ENCODE measurements at places on chromosomes 5 and 9.
A peak's percentile ranks its signal among the peaks of the same experiment; 100 is the strongest.

DNA sequence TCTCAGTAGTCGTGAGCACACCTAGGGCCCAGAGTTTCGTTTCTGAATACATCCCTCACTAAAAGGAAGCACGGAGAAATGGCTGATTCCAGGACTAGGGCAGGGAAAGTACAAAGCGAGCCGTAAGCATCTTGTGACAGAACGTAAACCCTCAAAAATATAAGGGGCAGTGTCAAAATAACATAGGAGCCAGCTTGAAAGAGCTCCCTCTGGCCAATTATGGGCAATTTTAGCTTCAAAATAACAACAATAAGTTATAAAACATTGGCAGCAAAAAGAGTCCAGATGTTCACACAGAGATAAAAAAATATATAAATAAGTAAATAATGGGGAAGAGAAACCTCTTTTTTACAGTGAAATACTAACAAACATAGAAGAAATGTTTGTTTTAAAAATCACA is 18.5 kb upstream of the GLIS3 start:
- DNase-seq: no peak

GRCh38 chr5:35461530-35461929 is 156.1 kb upstream of the SPEF2 start:
- no peak for DNase-seq

- peak; percentile 58 for DNase-seq
Measured at GRCh38 chr5:119327018-119327417, 28.8 kb upstream of the TNFAIP8 start.

- no peak for DNase-seq
Measured at GRCh38 chr5:168833936-168834335, 254.8 kb upstream of the PANK3 start.

DNA sequence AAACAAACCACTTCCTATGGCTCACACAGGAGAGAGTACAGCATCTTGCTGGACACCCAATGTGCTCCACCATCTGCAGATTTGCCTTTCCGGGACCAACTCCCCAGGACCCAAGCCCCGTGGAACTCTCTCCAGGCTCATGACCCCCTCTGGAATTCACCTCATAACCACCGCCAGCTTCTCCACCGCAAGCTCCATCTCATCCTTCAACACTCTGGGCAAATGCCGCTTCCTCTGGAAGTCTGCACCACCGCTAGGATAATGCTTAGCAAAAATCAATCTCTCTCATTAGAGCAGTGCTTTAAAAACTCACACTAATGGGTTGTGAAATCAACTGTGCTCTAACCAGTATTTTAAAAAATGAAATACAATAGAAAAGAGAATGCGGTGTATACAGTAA is 150.0 kb downstream of the COL23A1 start:
- no peak for DNase-seq

DNA sequence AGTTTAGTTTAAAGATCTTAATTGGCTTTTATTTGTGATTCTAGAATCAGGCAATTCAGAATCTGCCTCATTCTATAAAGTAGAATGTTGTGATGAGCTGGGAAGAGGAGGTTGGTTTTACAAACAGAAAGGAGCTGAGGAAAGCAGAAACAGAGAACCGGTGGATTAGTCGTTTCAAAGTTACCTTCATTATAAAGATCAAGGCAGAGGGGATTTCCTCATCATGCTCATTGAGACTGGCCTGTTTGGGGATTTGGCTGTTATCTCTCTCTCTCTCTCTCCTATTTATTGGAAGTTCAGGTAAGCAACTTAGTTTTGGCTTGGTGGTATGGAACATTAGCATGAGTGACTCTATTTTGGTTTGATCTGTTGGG is 134.0 kb downstream of the GCNT1 start:
- DNase-seq: no peak

GRCh38 chr9:83588256-83588655 is 34.7 kb upstream of the IDNK start:
- DNase-seq: no peak

GRCh38 chr5:73447530-73448462 is 781 bp downstream of the FOXD1 start:
- DNase-seq: peak; percentile 47

DNA sequence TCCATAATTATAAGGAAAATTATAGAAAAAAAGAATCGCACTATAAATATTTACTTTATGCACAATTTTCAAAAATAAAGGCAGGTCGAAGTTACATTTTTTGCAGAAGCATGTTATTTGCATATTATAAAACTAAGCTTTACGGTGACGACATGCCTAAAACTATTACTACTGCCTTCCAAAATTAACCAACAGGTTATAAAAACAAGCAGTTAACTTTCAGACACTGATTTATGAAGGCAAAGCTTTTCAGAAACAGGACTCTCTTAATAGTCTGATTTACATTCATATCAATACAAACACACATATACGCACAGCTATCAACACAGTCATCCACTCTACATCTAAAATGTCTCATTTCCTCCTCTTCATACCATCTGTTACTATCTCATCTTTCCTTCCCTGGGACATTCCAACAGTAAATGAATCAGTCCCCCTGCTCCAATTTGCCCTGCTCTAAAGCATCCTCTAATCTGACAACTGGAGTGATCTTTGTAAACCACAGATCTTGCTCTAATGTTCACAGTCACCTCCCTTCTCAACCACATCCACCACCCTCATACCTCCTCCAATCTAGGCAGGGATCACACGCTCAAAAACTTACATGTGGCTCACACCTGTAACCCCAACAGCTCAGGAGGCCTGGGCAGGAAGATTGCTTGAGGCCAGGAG is 21.6 kb downstream of the FBXW11 start:
- DNase-seq: peak; percentile 12

GRCh38 chr9:98607787-98608186 is 100.9 kb downstream of the GABBR2 start:
- DNase-seq: no peak

- DNase-seq: peak; percentile 83
Measured at GRCh38 chr9:75071530-75072122, 16.3 kb downstream of the NMRK1 start.

DNA sequence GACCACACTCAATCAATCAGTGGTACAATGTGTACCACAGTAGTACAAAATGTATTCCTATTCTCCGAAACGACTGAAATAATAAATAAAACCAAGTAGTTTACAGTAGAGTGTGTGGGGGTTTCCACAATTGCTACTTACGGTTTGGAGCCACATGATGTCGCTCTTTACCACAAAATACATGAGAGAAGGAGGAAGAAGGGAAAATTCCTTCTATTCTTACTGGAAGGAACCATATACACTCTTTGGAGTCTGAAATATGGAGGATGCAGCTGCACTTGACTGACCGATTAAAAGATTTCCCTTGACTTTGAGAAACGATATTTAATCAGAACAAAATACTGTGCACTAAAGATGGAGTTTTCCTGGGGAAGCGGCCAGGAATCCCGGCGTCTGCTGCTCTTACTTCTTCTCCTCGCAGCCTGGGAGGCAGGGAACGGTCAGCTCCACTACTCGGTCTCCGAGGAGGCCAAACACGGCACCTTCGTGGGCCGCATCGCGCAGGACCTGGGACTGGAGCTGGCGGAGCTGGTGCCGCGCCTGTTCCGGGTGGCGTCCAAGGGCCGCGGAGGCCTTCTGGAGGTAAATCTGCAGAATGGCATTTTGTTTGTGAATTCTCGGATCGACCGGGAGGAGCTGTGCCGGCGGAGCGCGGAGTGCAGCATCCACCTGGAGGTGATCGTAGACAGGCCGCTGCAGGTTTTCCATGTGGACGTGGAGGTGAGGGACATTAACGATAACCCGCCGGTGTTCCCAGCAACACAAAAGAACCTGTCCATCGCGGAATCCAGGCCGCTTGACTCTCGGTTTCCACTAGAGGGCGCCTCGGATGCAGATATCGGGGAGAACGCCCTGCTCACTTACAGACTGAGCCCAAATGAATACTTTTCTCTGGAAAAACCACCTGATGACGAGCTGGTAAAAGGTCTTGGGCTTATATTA is at the start of gene PCDHA4:
Gene PCDHA4 (plus strand): TSS at position 235 of the 942 bp plus-strand sequence.
- no peak for DNase-seq

DNA sequence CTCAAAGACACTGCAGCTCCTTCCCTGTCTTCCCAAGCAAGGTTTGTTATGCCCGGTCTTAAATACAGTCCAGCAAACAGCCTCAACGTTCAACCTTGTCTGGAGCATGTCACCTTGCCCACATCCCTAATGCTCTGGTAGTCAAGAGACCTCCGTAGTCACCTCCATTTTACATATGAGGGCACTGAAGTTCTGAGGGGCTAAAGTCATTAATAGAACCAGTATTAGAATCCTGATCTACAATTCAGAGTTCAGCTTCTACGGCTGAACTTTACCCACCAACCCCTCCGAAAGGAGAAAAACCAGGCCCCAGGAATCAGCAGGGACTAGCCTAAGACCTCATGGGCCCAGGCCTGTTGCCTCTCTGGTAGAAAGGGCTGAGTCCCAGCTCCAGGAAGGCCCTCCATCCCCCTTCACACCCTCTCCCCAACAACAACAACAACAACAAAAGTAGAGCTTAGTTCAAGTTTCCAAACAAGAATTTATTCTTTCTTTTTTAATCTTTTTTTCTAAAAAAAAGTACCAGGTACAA is 795 bp upstream of the STOML2 start:
- DNase-seq: no peak

- no peak for DNase-seq
Measured at GRCh38 chr9:18106006-18106560, 367.9 kb upstream of the ADAMTSL1 start.

- DNase-seq: no peak
Measured at GRCh38 chr5:39192450-39193160, 26.8 kb downstream of the FYB1 start.

DNA sequence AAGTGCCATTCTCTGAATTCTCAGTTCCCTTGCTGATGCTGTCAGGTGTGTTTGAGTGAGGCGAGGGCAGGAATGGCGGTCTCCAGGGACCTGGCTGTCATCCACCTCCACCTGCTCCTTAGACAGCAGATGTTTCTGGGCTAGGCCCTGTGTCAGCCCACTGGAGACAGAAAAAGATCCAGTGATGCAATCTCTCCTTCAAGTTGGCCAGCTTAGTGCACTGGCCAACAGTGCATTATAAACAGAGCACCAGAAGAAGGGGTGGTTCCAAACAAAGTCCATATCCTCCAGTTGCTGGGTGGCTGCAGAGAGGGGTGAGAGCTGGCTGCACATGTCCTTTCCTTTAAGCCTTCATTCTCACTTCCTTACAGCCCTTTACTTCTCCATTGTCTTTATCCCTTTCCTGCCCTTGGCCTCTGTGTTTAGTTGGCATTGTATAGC is 26.5 kb downstream of the NANS start:
- no peak for DNase-seq

DNA sequence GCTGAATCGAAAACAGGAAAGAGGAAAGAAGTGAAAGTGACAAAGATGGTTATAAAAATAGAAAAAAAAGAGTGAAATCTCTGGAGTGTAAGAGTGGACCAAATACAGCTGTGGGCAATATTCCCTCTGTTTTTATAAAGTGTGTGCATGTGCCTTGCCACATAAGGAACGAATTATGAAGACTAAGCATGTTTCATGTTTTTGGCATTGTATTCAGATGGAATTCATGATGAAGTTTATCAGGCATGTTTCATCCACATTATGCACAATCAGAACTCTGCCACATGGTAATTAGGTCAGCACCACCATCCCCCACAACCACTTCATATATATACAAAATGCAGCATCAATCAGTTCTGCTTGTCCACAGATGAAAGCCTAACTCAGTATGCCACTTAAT is 348.0 kb downstream of the ZNF608 start:
- no peak for DNase-seq

- no peak for DNase-seq
Measured at GRCh38 chr9:76321195-76321828, 72.9 kb downstream of the RFK start.

GRCh38 chr5:158152136-158152535 is 293.2 kb upstream of the CLINT1 start:
- DNase-seq: no peak

- DNase-seq: no peak
Measured at GRCh38 chr5:147398860-147399259, 111.0 kb downstream of the DPYSL3 start.

DNA sequence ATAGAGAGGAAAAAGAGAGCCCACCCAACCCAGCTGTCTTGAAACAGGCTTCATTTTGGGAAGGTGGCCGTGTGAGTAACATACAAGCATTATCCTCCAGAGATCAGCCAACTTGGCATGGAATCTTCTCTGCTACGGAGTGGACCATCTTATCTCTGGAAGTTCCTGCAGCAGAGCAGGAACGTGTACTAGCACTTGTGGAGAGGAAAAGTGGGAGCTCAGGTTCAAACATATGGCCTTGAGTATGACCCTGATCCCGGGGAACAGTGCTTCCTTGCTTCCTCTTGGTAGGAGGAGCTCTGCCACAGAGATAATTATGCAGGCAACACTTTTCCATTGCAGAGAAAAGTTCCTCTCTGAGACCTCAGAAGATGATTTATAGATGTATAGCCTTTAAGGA is 490.4 kb upstream of the ACO1 start:
- DNase-seq: no peak

DNA sequence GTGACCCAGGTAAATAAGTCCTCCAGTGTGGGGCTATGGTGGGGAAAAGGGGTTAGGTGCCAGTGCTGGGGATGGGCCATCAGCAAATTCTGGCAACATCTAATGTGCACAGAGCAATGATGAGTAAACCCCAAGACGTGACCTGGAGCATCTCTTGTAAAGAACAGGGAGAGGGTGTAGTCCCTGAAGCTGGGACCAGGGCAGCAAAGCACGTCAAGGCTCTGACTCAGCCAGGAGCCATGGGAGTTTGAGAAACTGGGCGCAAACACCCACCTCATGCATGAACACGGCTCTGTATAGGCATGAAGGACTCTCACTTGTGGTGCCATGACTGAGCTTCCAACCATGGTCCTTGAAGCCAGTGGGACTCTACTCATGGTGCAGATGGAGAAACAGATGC is 51.8 kb downstream of the DUSP1 start:
- DNase-seq: no peak

DNA sequence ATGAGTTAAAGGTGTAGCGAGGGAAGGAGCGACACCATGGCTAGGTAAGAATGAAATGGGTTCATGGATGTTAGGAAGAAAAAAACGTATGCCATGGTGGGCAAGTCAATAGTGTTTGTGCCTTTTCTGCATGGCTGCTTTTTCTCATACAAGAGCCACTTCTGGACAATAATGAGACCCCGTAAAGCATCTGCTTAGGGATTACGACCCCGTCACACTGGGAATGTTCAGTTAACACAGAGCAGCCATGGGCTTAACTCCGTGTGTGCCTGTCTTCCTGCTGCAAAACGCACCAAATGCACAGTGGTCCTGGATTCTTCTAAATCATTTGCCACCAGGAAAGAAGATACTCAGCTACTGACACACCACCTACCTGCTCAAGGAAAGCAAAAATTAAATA is 81.8 kb downstream of the NFIB start:
- no peak for DNase-seq

Data from CD4-positive, alpha-beta T cell treated with Interleukin-17A for 4 hours (primary cell).